CD8-positive, alpha-beta memory T cell (primary cell): ENCODE measurements at places on chromosomes 3 and 15. TPM values are rescaled to one million over a fixed set of nuclear protein-coding genes. Genes with fewer than 3 reads are reported as not detected.

GRCh38 chr15:78762985-78763795 is 48.1 kb downstream of the ADAMTS7 start:
- peaks cover 22% of the 10 kb centered on the region for H3K4me1 ChIP-seq
- DNase-seq: no peak
- H3K27ac ChIP-seq: no peak overlapping the region
- no peak overlapping the region for H3K4me3 ChIP-seq
- no peaks in the 10 kb centered on the region for H3K36me3 ChIP-seq
- H3K27me3 ChIP-seq: no peaks in the 10 kb centered on the region

The TMEM45A gene
- total RNA-seq: 0.44 TPM

The METTL6 gene
- total RNA-seq: 23.2 TPM

The PRR23B gene
- total RNA-seq: not detected

The SLCO2A1 gene
- total RNA-seq: not detected

The STXBP5L gene
- total RNA-seq: not detected

DNA sequence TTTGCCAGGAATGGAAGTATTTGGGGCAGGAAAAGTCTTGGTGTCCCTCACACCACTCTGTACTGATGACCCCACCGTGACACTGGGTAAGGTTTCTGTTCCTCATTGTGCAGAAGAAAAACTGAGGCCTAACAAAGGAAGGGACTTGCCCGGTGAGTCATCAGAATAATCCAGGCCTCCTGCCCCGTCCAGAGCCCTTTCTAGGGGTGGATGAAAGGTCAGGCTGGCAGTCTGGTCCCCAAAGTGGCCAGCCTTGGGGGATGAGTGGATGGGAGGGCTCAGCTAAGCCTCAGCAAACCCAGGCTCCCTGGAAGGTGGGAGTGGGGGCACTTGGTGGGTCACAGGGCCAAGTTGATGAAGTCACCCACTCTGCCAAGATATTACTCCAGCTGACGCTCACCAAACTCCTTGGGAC is 2.3 kb upstream of the DNAH1 start:
- H3K36me3 ChIP-seq: no peaks in the 10 kb centered on the region
- H3K27me3 ChIP-seq: no peaks in the 10 kb centered on the region
- H3K4me3 ChIP-seq: no peak overlapping the region
- DNase-seq: no peak

GRCh38 chr3:128970740-128971047 is 23.2 kb downstream of the CFAP92 start:
- H3K4me1 ChIP-seq: no peaks in the 10 kb centered on the region
- H3K4me3 ChIP-seq: no peak overlapping the region
- H3K27ac ChIP-seq: no peak overlapping the region
- no peak for DNase-seq
- H3K36me3 ChIP-seq: no peaks in the 10 kb centered on the region

DNA sequence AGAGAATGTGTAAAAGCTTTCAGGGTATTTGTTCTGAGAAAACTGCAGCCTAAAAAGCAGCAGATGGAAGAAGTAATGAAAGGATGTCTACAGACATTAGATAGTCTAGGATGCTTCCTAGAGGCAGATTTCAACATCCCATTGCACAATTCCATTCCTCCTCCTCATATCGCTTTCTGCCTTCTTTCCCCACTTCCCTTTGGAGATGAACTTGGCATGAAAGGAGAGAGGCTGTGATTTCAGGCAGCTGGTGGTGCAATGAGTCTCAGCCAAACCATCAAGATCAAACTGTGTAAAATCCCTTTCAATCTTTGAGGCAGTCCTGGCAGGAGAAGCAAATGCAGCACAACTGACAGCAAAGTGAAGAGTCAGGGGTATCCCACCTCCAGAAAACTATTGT is 438.7 kb upstream of the KCNMB2 start:
- no peak for DNase-seq
- H3K27ac ChIP-seq: no peak overlapping the region
- no peaks in the 10 kb centered on the region for H3K4me1 ChIP-seq
- H3K4me3 ChIP-seq: no peak overlapping the region

DNA sequence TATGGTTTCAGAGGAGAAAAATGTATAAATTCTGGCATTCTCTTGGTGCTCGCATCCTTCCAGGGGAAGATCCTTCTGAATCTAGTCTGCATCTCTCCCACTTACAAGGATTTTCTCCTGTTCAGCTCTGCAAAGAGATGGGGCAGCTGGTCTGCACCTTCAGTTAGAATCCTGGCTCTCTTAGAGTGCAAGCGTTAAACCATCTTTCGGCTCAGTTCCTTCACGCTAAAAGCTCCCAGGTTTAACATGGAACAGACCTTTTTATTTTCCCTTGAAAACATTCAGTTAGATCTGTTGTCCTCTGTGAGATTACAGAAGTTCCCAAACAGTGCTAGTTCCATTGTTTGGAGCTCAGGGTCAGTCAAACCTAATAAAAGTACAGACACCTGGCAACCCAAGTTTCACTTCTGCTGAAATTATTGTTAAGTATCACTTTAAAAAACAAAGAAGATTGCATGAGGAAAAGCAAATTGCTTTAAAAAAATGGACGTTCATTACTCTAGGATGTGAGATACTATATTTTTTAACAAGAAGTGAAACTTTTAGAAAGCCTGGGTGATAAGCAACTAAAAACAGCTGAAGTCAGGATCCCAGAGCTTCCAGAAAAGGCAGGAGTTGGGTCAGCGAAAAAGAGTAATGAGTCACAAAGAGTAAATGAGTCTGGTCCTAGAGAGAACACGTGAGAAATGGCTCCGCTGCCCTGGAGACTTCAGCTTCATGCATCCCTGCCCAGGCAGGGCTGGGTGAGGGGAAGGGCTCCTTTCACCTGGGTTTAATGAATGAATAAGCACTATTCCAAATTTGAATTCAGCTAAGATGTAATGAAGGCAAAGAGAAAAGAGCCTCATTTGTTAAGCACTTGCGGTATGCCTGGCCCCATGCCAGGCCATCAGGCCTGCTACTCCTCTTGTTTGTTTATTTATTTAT is 63.3 kb downstream of the ABTB1 start:
- no peaks in the 10 kb centered on the region for H3K36me3 ChIP-seq
- DNase-seq: no peak
- H3K4me3 ChIP-seq: no peak overlapping the region
- H3K4me1 ChIP-seq: no peaks in the 10 kb centered on the region
- H3K27me3 ChIP-seq: no peaks in the 10 kb centered on the region
- H3K27ac ChIP-seq: no peak overlapping the region

GRCh38 chr3:39469945-39470344 is 2.5 kb downstream of the MOBP start:
- DNase-seq: no peak
- no peaks in the 10 kb centered on the region for H3K27me3 ChIP-seq
- H3K27ac ChIP-seq: no peak overlapping the region
- no peaks in the 10 kb centered on the region for H3K36me3 ChIP-seq
- H3K4me3 ChIP-seq: no peak overlapping the region

The TXNRD3 gene
- total RNA-seq: 1.3 TPM

GRCh38 chr3:8560366-8561007 is 58.9 kb downstream of the LMCD1 start:
- H3K4me3 ChIP-seq: no peak overlapping the region
- H3K4me1 ChIP-seq: no peaks in the 10 kb centered on the region
- no peaks in the 10 kb centered on the region for H3K36me3 ChIP-seq
- no peak for DNase-seq
- H3K27ac ChIP-seq: no peak overlapping the region

The FBLN2 gene
- total RNA-seq: 0.18 TPM

- no peak overlapping the region for H3K4me3 ChIP-seq
- H3K36me3 ChIP-seq: no peaks in the 10 kb centered on the region
- H3K27me3 ChIP-seq: no peaks in the 10 kb centered on the region
Measured at GRCh38 chr3:19074257-19074900, 73.9 kb upstream of the KCNH8 start.

- H3K27ac ChIP-seq: no peak overlapping the region
- no peak overlapping the region for H3K4me3 ChIP-seq
- DNase-seq: no peak
- H3K27me3 ChIP-seq: peaks cover 3% of the 10 kb centered on the region
- H3K4me1 ChIP-seq: no peaks in the 10 kb centered on the region
Measured at GRCh38 chr15:100958326-100959065, 39.3 kb downstream of the LRRK1 start.

DNA sequence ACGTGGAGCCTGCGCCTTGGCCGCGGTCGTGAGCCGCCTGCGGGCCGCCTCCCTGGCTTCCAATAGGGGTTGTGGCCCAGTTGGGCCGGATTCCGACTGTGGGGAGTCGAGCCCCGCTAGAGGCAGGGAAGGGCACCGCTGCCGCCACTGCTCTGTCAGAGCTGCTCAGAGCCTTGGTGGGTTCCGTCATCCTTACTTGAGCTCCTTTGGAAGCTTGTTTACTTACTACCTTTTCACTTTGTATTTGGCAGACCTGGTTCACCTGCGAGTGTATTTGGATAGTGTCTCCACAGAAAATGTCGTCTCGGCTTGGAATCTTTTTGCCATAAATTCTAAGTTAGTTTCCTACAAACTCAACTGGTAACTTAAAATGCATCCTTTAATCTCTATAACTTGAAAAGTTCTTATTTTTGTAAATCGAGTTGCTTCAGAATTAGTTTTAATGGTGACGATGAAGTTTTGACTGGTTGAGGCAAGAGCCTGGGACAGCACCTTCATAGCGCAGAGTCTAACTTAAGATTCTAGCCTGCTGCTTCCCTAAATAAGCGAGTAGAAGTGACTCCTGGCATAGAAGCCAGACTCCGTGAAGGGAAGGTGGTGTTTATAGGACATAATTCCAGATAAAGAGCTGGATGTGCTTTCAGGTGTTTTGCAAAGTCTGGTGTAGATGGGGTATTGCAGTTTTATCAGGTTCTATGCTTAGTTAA is 800 bp downstream of the DAG1 start:
- peaks cover 25% of the 10 kb centered on the region for H3K4me1 ChIP-seq
- DNase-seq: no peak
- H3K27me3 ChIP-seq: no peaks in the 10 kb centered on the region
- H3K4me3 ChIP-seq: peak overlapping the region; percentile 87

- H3K27ac ChIP-seq: no peak overlapping the region
- no peak overlapping the region for H3K4me3 ChIP-seq
- H3K4me1 ChIP-seq: peaks cover 17% of the 10 kb centered on the region
- H3K36me3 ChIP-seq: peaks cover 85% of the 10 kb centered on the region
Measured at GRCh38 chr3:63993653-63994079, 29.6 kb downstream of the PSMD6 start.

The PROS1 gene
- 0.40 TPM for total RNA-seq

DNA sequence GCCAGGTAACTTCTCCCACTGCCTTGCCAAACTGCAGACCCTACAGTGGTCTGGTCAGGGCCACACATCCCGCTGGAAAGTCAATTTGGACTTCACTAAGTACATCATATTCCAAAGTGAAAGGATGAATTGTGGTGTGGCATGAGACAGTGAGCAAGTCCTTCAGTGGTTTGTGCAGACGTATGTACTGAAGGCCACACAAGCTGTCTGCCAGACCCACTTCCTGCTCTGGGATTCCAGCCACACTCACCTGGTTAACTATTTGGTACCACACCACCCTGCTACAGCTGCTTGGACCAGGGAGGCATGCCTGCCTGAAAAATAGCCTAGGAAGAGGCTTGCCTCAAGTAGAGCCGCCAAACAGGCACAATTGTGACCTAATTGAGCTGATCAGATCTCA is 94.1 kb upstream of the STRIT1 start:
- H3K4me1 ChIP-seq: no peaks in the 10 kb centered on the region
- H3K27ac ChIP-seq: no peak overlapping the region
- no peak overlapping the region for H3K4me3 ChIP-seq
- H3K27me3 ChIP-seq: no peaks in the 10 kb centered on the region
- no peak for DNase-seq

- no peak overlapping the region for H3K27ac ChIP-seq
- no peak for DNase-seq
- H3K36me3 ChIP-seq: peaks cover 22% of the 10 kb centered on the region
- no peak overlapping the region for H3K4me3 ChIP-seq
- no peaks in the 10 kb centered on the region for H3K4me1 ChIP-seq
Measured at GRCh38 chr3:183857863-183858262, 26.8 kb downstream of the PARL start.

The AMOTL2 gene
- not detected for total RNA-seq

GRCh38 chr15:74420193-74420905 is 13.4 kb downstream of the SEMA7A start:
- no peaks in the 10 kb centered on the region for H3K27me3 ChIP-seq
- H3K4me1 ChIP-seq: peaks cover 17% of the 10 kb centered on the region
- no peak overlapping the region for H3K4me3 ChIP-seq
- no peak overlapping the region for H3K27ac ChIP-seq

The GOLGA6B gene
- not detected for total RNA-seq

GRCh38 chr15:39125226-39125625 is 455.7 kb upstream of the THBS1 start:
- H3K4me3 ChIP-seq: no peak overlapping the region
- no peaks in the 10 kb centered on the region for H3K27me3 ChIP-seq
- no peaks in the 10 kb centered on the region for H3K4me1 ChIP-seq
- H3K36me3 ChIP-seq: no peaks in the 10 kb centered on the region
- DNase-seq: no peak

DNA sequence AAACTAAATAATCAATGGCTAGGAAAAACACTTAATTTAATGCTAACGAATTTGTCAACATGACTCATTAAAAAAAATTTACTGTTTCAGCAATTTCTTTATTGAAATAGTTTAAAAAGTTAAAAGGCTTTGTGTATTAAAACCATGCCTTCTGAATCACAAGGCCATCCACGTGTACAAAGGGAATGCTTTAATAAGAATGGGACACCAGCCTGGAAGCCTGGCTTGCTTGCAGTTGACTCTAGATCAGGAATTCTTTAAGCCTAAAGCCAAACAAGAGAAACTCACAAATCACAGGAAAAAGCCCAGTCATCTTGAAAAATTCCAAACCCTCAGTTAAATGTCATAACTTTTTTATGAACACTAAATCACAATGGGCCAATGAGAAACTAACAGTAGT is 137.6 kb downstream of the PEAK1 start:
- H3K27ac ChIP-seq: no peak overlapping the region
- H3K36me3 ChIP-seq: no peaks in the 10 kb centered on the region
- no peaks in the 10 kb centered on the region for H3K27me3 ChIP-seq

- H3K4me1 ChIP-seq: peaks cover 82% of the 10 kb centered on the region
- H3K27ac ChIP-seq: no peak overlapping the region
- H3K36me3 ChIP-seq: no peaks in the 10 kb centered on the region
- no peak overlapping the region for H3K4me3 ChIP-seq
Measured at GRCh38 chr15:55270291-55270690, 19.3 kb downstream of the RAB27A start.

GRCh38 chr3:113620091-113620490 is 76.4 kb downstream of the USF3 start:
- DNase-seq: no peak
- H3K36me3 ChIP-seq: peaks cover 37% of the 10 kb centered on the region
- H3K4me3 ChIP-seq: no peak overlapping the region

DNA sequence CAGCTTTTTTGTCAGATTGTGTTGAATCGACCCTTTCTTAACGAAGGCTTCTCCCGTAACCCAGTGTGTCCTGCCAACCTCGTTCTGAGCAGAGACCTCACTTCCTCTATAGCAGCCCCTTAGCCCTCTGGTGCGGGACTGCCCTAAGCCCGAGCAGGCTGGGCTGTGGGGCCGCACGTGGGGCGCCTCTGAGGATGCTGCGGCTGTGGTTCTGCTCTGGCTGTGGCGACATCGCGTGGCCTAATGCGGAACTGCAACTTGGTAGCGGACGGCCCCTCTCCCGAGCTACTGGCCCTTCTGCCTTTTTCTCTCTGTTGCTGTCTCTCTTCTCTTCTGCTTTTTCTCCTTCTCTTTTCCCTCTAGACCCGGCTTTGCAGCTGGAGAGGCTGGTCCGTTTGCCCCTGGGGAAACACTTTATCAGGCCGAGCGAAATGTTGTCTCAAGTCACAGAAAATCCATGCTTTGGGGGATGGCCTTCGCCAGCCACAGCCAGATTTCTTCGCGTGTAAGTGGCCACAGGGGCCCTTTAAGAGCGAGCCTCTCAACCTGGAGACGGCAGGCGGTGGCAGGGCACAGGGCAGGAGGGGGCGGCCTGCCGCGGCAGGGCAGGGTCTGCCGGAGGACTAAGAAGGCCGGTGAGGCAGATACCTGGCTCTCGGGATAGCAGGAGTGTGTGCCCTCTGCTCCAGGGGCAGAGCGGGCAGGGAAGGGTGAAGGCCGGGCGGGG is 19.4 kb upstream of the KIF23 start:
- H3K36me3 ChIP-seq: no peaks in the 10 kb centered on the region
- peak; percentile 82 for DNase-seq
- no peaks in the 10 kb centered on the region for H3K27me3 ChIP-seq
- H3K4me3 ChIP-seq: no peak overlapping the region
